CD4-positive, alpha-beta memory T cell (primary cell): ENCODE measurements at places on chromosomes 13 and 19. TPM values are rescaled to one million over a fixed set of nuclear protein-coding genes. Genes with fewer than 3 reads are reported as not detected.

DNA sequence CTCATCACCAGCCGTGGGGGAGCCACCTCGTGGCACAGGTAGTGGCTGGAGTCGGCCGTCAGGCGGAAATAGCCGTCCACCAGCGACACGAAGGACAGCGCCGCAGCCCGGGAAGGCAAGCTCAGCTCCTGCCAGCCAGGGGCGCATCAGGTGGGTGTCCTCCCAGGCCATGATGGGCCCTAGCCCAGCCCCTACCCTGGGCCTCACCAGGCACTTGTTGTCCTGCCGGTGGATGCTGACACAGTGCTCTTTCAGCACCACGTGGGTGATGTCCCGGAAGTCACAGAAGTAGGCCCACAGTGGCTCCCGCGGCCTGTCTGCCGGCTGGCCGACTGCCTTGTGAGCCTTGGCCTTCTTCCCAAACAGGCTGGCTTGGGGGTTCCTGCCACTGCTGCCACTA lies 15.7 kb downstream of the TYK2 start:
- no peaks in the 10 kb centered on the region for H3K4me1 ChIP-seq
- no peak overlapping the region for H3K4me3 ChIP-seq
- DNase-seq = no peak
- no peak overlapping the region for H3K27ac ChIP-seq

- DNase-seq = no peak
- no peak overlapping the region for H3K4me3 ChIP-seq
- H3K27me3 ChIP-seq = no peaks in the 10 kb centered on the region
- H3K27ac ChIP-seq = no peak overlapping the region
- peaks cover 16% of the 10 kb centered on the region for H3K36me3 ChIP-seq
Observed at GRCh38 chr19:5074407-5074806, 105.5 kb downstream of the KDM4B start.

- DNase-seq = no peak
- no peaks in the 10 kb centered on the region for H3K27me3 ChIP-seq
- peaks cover 13% of the 10 kb centered on the region for H3K4me1 ChIP-seq
- H3K27ac ChIP-seq = no peak overlapping the region
- no peaks in the 10 kb centered on the region for H3K36me3 ChIP-seq
- H3K4me3 ChIP-seq = no peak overlapping the region
Observed at GRCh38 chr19:38412961-38413360, 10.1 kb downstream of the FAM98C start.

The CLIP3 gene
- 0.37 TPM for polyA plus RNA-seq

The ZNF578 gene
- polyA plus RNA-seq = 1.9 TPM

The HSD17B14 gene
- 0.32 TPM for polyA plus RNA-seq

The TTC9B gene
- polyA plus RNA-seq = not detected
